ENCODE measurements at places on chromosomes 5 and 9.

DNA sequence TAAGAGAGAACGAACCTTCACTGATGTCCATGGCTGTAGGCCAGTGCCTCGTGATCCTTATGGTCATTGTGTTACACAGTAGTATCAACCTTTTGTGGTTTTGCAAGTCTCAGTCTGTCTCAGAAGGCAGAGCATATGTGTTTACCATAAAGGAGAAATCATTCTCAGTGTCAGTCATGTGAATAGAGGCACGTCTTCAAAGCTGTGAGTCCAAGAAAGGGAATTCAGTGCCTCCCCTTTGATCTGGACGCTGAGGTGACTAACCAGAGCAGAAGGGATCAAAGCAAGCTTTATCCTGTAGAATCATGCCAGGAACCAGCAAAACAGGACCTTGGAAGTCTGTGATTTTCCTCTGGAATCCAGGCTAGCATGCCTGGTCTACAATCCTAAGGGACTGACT lies 433.9 kb downstream of the DNAH5 start:
- DNase-seq: peak; percentile 71

DNA sequence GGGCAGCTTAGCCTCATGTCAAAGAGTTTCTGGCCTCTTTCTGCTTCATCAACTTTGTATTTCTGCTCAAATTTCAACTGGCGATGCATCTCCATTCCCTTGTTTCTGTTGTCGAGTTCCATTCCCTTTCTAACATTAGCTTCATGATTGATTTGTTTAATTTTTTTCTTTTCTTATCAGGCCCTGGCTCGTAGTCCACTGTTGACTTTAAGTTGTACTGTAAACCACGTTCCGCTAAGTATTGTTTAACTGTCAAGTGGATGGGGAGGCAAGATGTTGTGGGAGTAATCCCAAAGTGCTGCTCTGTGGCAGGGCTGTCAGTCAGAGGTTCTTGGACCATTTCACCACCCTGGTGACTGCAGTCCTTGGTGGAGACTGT lies 309.1 kb downstream of the PSAT1 start:
- no peak for DNase-seq

- no peak for DNase-seq
Measured at GRCh38 chr9:4263591-4263990, 36.3 kb downstream of the GLIS3 start.

DNA sequence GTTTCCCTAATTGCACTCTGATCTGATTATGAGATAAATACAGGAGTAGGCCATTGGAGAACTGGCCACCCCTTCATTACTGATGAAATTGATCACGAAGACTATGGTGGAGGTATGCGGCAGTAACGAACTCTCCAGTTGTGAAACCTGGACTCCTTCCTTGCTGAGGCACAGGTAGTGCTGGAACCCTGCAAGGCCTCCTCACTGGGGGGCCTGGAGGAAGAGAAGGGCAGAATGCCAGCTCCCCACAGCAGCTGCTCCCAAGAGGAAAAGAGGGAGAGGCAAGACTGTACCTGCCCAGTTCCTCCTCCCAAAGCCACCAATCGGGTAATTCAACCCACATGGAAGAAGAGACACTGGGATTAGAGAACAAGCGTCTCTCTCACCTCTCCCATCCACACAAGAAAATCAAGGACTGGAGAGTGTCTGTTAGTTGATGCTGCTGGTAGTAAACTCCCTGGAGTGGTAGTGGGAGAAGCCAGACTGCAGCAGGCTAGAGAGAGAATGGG lies 19.1 kb upstream of the TRIO start:
- no peak for DNase-seq

GRCh38 chr5:4881366-4882002 lies 258.6 kb upstream of the ADAMTS16 start:
- no peak for DNase-seq

DNA sequence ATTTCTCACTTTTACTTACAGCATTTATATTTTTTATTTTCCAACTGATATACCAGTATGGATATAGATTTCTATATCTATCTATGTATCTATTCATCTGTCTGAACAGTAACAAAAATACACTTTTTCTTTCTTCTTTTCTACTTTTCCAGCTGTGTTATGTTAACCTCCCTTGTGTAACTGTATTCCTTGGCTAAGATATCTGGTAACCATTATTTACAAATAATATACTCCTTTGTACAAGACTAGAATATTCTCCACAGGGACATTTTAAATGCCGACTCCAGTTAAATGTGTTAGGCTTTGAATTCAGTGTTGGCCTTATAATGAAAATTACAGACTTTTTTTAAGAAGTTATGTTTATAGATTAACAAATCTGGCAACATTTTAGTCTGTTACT lies 168.7 kb downstream of the XRCC4 start:
- DNase-seq: no peak

DNA sequence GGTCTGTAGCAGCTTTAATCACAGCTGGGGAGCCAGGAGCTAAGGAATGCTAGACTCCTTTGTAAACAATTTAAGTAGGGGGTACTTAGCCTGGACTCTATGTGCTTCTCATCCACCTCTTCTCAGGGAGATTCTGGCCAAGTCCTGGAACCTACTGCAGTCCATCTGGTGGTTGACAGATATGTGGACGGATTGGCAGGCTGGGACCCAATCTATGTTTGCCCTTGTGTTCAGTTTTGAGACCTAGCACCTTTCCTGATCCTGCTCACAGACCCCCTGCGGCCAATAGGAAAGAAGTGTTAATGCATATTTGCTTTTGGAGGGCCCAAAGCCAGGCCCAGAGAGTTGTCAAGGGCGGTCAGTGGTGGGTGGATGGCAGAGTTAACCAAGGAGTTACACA lies 6.4 kb downstream of the SLC22A5 start:
- DNase-seq: no peak

DNA sequence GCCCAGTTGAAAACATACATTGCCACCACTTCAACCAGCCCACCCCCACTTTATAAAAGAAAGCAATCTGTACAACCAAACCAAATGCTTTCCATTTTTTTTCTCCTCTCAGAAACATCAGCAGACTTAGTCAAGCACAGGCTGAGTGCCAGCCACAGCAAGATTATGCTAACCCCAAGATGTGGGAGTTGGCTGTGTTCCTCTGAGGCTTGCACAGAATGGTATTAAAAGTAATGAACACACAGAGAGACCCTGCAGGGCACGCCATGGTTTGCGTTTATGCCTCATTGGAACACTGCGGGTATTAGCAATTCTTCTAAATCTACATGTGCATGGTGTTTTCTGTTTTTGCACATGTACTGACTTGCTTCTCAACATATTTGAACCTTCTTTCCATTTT lies 419.9 kb upstream of the GRAMD2B start:
- DNase-seq: no peak

GRCh38 chr5:78320401-78320800 lies 25.9 kb upstream of the AP3B1 start:
- DNase-seq: peak; percentile 41

DNA sequence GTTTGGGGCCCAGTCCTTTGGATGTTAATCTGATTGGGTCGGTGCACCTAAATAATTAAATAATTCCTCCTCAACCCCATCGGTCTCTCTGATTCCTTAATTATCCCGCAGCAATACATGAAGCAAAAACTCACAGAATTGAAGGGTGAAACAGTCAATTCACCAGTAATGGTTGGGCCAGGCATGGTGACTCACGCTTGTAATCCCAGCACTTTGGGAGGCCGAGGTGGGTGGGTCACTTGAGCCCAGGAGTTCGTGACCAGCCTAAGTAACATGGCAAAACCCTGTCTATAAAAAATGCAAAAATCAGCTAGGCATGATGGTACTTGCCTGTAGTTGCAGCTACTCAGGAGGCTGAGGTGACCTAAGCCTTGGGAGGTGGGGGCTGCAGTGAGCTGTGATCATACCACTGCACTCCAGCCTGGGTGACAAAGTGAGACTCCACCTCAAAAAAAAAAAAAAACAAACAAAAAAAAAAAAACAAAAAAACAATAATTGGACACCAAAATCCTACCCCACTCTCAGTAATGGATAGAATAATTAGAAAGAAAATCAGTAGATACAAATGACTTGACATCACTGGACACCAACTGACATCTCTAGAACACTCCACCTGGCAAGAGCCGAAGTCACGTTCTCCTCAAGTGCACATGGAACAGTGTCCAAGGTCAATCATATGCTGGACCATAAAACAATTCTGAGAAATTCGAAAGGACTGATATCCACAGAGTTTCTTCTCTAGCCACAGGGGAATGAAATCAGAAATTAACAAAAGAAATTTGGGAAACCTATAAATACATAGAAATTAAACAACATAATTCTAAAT lies 5.3 kb downstream of the ABO start:
- no peak for DNase-seq

GRCh38 chr5:113319256-113320053 lies 115.3 kb downstream of the TSSK1B start:
- DNase-seq: no peak

- no peak for DNase-seq
Measured at GRCh38 chr5:143931476-143931875, 119.5 kb downstream of the HMHB1 start.

DNA sequence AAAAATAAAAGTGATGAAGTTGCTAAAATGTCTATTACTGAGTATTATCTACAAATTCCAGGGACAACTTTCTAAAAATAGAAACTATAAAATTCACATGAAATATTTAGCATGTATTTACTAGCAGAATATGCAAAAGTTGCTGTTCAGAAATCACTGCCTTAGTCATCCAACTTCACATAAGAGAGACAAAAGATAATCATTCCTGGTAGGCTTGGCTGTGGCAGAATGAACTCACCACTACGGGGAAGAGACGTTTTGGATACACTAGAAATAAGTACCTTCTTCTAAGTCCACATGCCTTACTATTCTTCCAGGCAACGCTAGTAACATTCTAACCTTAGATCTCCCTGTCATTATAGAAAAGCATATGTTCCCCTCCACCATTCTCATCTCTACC lies 272.2 kb downstream of the BNC2 start:
- no peak for DNase-seq

DNA sequence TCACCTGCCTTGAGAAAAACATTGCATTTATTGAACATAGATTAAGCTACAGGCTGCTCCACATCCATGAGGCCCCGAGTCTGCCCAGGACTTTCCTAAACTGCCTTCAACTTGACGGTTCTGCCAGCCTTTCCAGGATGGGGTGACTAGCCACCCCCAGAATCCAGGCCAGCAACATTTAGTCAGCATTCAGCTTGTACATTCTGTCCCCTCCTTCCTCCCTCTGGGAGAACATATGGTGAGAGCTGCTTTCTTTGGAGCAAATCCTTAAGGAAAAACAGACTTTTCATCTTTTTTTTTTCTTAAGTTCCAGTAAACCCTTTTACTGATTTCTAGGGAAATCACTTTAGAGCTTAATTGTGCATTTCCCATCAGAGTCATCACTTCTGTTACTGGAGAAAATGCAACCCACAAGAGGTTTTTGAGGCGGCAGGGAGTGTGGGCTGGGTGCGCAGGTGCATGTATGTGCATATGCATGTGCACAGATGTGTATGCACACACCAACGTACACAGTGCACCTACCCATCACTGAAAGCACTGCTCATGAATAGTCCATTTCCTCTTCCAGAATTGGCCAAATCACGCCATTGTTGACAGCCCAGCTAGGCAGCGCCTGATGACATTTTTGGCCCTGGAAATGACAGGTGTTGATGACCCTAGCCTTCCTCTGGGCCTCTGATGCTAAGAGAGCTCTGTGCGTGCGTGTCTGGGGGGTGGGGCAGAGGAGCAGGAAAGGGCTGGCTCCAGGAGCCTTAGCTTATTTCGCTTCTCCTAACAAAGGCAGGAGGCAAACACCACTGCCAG lies 145.6 kb downstream of the HSD17B3 start:
- DNase-seq: no peak

DNA sequence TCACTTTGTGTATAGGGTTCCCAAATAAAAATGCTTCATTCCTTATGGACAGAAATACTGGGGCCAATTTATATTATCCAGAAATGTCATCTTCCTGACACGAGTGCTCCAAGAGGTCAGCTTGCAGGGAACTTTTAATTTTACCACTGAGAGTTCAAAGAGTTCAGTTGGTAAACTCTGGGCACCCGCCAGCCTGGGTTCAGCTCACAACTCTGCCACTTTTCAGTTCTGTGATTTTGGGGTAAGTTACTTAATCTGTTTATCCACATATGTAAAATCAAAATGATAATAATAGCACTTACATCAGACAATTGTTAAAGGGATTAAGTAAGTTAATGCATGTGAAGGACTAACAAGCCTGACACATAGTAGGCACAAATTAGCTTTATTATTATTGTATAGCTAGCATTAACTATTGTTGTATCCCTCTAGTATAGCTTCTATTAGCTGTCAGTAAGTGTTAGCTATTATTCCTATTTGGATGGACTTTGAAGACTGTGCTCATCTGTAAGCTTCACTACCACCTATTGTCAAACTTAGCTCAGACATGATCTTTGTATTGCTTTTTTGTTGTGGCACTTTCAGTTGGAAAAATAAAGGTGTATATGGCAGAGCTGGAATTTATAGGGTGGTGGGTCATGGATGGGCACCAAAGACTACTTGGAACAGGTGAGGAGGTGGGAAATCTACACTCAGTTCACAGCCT lies 1.6 kb downstream of the MEGF10 start:
- DNase-seq: no peak

GRCh38 chr5:33738967-33739366 lies 152.8 kb downstream of the ADAMTS12 start:
- DNase-seq: no peak

DNA sequence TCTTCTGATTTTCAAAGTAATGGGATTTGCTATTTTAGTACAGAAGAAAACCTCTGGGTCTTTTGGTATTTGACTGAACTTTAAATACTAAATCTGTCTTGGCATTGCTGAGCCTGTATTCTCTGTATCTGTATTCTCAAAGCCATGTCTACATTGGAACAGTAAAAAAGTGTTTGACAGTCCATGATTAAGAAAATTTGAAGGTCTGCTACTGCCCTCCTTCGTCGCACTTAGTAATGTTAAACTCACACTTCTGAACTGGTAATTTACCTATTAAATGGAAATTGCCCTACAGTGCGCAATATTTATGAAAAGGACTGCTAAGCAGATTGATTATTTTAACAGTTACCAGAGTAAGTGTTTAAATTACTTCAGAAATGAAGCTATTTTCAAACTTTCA lies 165.7 kb upstream of the SMC2 start:
- DNase-seq: no peak

DNA sequence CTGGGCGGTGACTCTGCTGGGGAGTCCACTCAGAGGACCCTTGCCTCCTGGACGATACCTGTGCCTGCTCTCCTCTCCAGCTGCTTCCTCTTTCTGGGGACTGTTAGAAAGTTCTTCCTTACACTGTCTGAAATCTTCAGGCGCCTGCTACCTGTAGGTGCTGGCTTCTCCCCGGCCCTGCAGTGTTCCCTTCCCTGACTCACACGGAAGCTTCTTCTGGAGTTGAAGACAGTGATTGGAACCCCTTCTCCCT lies 562 bp downstream of the GSN start:
- DNase-seq: no peak

- DNase-seq: no peak
Measured at GRCh38 chr5:64532212-64532611, 26.4 kb downstream of the RGS7BP start.

DNA sequence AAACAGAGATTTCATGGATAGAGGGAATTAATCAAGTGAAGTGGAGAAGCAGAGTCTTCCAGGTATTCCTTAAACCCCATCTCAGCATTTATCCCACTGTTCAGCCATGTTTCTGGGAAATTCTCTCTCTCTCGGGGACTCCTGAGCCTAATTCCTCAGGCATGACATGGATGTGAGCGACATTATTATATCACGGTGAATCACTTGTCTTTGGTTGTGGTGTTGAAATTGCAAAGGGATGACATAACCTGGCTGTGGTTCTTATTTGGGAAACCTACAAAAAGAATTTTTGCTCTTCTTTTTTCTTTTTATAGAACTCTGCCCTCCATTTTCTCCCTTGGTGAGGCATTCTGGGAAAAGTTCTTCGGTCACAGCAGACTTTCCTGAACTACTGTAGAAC lies 457.9 kb upstream of the PTGER4 start:
- DNase-seq: no peak
